ENCODE measurements at places on chromosomes 5 and 9.

- no peak for DNase-seq
These were observed 3.1 kb downstream of the RASGEF1C start for GRCh38 chr5:180205916-180206315.

DNA sequence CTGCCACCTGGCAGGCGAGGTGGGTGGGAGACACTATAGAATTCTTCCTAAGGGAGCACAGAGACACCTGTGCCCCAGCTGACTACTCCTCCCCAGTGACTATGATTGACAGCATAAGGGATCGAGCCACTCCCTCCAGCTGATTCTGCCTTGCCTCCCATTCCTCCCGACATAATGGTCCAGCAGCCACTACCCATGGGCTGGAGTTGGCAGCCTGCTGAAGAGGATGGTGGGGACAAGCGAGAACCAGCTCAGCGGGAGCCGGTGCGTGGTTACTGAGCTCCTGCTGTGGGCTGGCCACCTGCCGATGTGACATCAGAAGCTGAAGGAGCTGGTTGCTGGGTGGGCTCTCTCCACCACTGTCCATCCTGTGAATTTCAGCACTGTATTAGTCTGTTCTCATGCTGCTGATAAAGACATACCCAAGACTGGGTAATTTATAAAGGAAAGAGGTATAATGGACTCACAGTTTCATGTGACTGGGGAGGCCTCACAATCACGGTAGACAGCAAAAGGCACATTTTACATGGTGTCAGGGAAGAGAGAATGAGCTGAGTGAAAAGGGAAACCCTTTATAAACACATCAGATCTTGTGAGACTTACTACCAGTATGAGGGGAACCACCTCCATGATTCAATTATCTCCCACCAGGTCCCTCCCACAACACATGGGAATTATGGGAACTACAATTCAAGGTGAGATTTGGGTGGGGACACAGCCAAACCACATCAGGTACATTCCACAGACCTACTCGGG lies 12.1 kb upstream of the NCS1 start:
- DNase-seq: no peak

GRCh38 chr9:6410633-6411032 lies 2.4 kb upstream of the UHRF2 start:
- no peak for DNase-seq

DNA sequence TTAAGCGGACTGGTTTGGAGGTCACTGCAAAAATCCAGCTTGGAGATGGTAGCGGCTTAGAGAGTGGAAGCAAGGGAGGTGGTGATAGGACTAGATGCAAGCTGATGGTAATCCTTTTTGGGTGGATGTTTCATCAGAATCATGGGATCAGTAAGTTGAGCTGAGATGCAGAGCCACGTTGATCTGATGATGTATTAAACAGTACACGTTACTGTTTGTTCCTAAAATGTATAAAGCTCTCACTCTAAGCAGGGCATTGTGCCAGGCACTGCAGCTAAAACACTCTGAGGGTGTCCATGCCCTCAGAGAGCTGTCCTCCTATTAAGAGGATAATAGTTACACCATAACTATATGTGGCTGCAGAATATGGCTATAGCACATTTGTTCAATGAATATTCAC lies 93.1 kb downstream of the JAKMIP2 start:
- no peak for DNase-seq

- DNase-seq: no peak
These were observed 75.4 kb downstream of the NREP start for GRCh38 chr5:111681414-111682120.

- no peak for DNase-seq
These were observed 174.5 kb downstream of the AOPEP start for GRCh38 chr9:94901019-94901363.

- DNase-seq: no peak
These were observed 93.8 kb downstream of the VPS13A start for GRCh38 chr9:77271023-77271690.

- DNase-seq: no peak
These were observed 33.5 kb downstream of the ELOVL7 start for GRCh38 chr5:60810438-60811085.

DNA sequence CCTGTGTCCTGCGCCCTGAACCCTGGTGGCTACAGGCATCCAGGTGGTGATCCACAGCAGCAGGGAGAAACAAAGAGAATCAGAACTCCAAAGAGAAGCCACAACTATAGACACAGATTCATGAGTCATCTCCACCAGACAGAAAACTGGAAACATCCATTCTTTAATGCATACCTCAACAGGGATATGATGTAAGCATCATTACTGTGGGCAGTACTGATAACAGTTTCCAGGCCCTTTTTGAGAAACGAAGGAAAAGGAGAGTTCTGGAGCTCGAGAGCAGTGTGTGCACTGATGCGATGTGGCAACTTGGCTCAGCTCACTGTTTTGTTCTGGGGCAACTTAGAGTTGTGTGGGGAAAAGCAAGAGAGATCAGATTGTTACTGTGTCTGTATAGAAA lies 215.6 kb upstream of the ADAMTS16 start:
- DNase-seq: no peak

- DNase-seq: no peak
These were observed 9.0 kb downstream of the FXN start for GRCh38 chr9:69044240-69045219.

- no peak for DNase-seq
These were observed 26.3 kb downstream of the CNTFR start for GRCh38 chr9:34563262-34563661.

DNA sequence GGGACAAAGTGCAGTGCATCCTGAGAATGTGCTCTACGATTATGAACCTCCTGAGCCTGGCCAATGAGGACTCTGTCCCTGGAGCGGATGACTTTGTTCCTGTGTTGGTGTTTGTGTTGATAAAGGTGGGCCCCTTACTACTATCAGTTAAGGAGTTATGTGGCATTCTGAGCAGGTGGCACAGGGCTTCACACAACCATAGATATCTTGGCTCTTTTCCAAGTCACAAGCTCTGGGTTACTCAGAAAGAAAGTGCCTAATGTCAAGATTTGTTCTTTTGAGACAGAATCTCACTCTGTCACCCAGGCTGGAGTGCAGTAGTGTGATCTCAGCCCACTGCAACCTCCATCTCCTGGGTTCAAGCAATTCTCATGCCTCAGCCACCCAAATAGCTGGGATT lies 99.0 kb downstream of the GAPVD1 start:
- no peak for DNase-seq

DNA sequence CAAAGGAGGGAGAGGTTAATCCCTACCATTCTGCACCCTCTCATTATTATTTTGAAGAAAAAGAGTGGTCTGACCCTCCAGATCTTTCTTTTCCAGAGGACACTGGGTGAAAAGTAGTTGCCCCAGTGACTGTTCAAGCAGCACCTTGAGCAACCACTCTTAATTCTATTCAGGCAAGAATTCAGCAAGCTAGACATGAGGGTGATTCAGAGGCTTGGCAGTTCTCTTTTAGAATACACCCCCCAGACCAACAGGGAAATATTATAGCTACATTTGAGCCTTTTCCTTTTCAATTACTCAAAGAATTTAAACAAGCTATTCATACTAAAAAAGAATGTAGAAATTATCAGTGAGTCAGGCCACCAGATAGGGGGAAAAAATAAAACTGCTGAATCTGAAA lies 178.3 kb downstream of the MRPS30 start:
- no peak for DNase-seq

- no peak for DNase-seq
These were observed 51.1 kb downstream of the C9orf50 start for GRCh38 chr9:129569502-129570449.

- DNase-seq: no peak
These were observed 47.8 kb upstream of the IRX4 start for GRCh38 chr5:1930501-1930879.

DNA sequence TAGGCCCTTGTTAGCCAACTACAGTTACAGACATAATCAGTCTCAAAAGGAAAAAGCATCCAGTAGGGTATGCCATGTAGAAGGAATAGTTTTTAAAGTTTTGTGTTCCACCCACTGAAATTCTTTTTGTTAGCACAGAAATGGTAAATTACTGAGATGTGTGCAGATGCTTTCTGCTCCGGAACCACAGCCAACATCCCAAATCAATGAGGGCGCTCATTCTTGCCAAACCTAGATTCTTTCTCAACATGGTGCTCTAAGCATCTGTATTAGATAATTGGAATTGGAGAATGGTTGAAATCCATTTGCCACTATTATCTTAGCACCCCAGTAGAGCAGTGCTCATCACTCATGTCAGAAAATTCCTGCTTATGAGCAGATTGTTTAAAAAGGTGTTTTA lies 127.8 kb downstream of the SEC61B start:
- no peak for DNase-seq

GRCh38 chr9:106862821-106863720 lies at the start of gene ZNF462:
Gene ZNF462, plus strand, starts transcription at chr9:106863166. Its CDS starts 60,218 bp downstream, at chr9:106923384.
- no peak for DNase-seq

- no peak for DNase-seq
These were observed 79.8 kb upstream of the CAST start for GRCh38 chr5:96582343-96582742.

- DNase-seq: no peak
These were observed 150.7 kb upstream of the IRX2 start for GRCh38 chr5:2902186-2902585.

DNA sequence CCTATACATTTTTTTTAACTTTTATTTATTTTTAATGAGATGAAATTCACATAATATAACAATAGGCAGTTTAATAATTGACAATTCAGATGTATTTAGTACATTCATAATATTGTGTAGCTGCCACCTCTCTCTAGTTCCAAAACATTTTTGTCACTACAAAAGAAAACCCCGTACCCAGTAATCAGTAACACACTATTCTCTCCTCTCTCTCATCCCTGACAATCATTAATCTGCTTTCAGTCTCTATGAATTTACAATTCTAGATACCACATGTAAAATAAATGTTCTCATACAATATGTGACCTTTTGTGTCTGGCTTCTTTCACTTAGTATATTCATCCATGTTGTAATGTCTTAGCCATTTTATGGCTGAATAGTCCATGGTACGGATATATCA lies 244.8 kb upstream of the DMRT1 start:
- no peak for DNase-seq

GRCh38 chr5:16759147-16759773 lies 142.5 kb upstream of the RETREG1 start:
- no peak for DNase-seq

DNA sequence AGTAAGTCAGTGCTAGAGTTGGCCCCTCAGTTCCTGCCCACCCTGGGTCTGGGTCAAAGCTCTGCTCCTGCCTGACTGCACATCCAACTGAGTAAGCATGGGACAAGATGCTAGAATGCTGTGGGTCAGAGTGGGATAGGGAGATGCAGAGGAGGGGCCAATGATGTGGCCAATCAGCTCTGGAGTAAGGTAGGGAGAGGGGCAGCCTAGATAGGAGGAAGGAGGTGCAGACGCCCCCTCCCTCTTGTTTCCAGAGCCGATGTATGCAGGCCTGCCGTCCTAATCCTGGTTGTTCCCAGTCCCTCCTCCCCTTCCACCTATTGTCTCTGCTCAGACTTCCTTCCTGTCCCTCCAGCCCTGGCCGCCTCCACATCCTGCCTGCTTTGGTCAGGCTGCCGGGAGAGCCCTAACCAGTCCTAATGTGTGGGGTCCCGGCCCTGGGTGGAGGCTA lies 1.3 kb downstream of the ARAP3 start:
- DNase-seq: no peak

DNA sequence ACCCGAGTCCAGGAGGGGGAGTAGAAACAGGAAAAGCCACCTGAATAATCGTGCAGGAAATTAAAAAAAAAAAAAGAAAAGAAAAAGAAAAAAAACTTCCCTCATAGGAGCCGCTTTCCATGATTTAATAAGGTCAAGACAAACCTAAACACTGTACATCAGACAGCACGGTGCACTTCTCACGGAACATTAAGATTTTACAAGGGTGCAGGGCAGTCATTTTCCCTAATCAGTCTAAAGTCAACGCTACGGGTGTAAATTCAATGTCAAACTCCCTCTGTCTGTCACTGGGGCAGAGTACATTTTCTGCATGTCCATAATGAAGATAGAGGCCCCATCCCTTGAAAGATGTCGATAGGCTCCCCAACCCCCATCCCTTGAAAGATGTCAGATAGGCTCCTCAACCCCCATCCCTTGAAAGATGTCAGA lies 139.7 kb downstream of the TSSK1B start:
- no peak for DNase-seq

DNA sequence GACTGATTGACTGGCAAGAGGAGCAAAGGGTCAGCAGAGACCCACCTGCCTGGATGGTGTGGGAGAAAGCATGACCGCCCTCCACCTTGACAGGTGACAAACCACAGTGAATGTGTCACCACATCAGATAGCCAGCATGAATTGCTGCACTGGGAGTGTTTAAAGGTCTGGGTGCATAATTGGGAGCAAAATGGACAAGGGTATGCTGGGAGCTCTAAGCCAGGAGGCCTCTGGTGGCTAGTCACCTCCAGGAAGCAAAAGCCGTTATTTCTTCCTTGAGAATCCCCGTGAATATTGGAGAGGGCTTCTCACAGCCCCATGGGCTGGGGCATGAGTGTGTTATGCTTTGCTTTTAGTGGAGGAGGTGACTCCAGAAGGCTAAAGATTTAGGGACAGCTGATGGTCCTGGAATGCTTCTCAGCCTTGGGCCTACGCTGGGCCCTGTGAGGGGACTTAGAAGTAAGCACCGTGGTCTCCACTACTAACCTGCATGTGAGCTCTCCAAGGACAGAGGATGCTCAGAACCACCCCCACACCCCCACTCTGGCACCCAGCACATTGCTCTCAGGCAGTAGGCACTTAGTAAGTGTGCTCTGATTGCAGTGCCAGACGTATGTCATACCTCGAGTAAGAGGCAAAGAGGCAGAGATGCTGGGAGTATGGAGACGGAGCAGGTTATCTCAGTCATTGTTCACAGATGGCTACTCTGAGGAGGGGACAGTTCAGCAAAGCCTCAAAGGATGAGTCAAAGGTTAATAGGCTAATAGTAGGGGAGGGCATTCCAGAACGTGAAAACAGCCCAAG lies 9.1 kb upstream of the IRF1 start:
- no peak for DNase-seq

DNA sequence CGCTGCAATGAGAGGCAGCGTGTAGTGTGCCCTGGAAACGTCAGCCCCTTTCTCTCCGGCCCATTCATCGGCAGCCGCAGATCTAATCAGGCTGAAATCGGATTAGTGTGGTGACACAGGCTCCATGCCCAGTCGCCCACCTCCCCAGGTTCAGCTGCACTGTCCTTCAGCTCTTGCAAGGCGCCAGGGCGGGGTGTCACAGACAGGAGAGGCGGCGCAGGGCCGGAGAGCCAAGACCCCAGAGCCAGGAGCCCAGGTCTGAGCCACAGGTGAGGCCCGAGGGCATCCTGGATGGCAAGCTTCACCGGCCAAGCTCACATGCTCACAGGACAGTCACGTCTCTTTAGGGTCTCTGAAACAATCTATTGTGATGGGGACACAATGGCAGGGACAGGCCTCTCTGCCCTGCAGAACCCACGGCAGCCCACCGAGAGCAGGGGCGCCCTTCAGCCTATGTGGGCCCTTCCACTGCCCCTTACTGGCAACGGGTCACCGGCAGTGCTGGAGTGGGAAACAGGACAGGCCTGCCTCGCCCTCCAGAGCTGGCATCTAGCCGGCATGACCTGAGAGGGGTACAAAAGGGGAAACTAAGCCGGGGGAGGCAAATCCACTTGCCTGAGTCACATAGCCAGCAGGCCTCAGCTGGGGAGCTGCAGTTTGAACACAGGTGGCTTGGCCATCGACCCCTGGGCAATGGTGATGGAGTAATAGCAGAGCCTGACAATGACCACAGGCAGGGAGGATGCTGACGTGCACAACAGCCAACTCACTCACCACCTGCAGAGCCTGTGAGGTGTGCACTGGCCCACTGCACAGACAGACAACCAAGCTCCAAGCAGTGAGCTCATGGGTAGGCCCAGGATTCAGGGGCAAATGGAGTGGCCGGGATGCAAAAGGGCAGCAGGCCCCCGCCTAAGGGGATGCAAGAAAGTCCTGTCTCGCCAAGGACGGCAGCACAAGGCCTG lies 48.1 kb downstream of the VAV2 start:
- DNase-seq: no peak
